ENCODE measurements at places on chromosomes 5 and 9.

GRCh38 chr5:74409166-74409706, 231.3 kb downstream of the ENC1 start:
- DNase-seq = no peak

- peak; percentile 59 for DNase-seq
Observed at GRCh38 chr5:137609127-137609526, 110.0 kb upstream of the SPOCK1 start.

- DNase-seq = no peak
Observed at GRCh38 chr9:128384801-128385495, 13.8 kb downstream of the URM1 start.

GRCh38 chr5:169636477-169637084, 494 bp upstream of the DOCK2 start:
- no peak for DNase-seq

GRCh38 chr5:156913719-156914370, 49.2 kb downstream of the TIMD4 start:
- DNase-seq = no peak

DNA sequence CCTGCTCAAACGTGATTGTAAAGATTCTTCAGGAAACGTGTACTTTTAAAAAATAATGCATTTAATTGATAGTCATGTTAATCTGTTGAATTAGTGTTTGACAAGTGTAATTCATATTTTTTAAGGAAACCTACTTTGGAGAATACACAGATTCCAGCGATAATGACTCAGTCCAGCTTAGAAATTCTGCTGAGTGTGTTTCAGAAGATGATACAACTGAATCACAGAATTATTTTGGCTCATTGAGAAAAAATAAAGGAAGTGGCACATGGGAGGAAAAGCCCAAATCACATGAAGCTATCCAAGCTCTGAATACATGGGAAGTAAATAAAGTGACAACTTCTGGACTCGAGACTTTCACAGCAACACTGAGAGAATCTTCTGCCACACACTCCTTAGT, 37.8 kb downstream of the ICE1 start:
- DNase-seq = no peak

DNA sequence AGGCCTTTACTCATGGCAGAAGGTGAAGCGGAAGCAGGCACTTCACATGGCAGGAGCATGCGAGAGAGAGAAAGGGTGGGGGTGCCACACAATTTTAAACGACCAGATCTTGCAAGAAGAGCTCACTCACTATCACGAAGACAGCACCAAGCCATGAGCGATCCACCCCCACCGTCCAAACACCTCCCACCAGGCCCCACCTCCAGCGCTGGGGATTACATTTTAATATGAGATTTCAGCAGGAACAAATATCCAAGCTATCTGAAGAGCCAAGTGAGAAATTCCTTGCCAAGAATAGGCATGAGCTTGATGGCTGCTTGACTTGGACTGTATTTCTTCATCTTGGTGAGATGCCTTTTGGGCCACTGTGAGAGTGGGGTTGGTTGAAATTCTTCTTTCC, 88.0 kb downstream of the PDZD2 start:
- no peak for DNase-seq

GRCh38 chr5:34511915-34512314, 144.2 kb upstream of the RAI14 start:
- no peak for DNase-seq

DNA sequence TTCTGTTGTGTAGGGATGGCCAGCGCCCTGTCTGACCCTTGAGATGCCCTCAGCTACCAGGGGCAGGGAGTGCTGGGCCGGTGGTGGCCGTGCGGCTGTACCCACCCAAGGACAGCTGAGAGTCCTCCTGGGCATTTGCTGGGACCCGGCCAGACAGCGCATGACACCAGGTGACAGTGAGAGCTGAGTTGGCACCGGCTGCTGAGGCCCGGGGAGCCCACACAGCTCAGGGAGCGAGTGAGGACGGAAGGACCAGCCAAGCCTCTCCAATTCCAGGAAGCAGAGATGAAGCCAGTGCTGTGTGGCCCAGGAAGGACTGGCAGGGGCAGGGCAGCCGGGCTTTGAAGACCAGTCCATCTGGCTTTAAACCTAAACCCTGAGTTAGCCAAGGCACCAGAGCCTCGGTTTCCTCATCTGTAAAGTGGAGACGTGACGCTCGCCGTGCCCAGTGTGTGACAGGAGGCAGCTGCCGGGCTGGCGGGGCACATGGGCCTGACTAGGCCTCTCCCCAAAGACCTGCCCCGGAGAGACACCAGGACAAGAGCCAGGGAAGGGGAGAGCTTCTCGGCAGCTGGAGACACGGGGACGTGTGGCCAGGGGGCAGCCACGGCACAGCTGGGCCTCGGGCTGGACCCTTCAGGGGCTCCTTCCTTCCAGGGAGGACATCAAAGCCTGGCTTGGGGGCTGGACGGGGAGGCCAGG, 3.0 kb upstream of the AGPAT2 start:
- DNase-seq = no peak

DNA sequence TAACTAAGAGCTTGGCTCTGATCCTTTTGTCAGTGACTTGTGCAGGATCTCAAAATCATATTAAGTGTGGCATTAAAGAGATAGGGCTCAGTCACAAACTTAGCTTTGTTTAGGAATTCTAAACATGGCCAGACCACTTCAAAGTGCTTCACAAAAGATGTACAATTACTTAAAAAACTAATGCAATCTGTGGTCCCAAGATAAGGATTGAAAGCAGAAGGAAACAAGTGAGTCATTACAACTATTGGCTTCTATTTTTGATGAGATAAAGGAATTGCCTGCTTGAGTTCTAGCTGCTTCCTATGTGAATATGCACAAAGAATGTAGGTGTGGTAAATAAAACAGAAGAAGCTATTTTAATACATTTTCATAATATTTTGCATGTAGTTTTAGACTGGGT, 44.9 kb upstream of the SLC12A2 start:
- peak; percentile 51 for DNase-seq

DNA sequence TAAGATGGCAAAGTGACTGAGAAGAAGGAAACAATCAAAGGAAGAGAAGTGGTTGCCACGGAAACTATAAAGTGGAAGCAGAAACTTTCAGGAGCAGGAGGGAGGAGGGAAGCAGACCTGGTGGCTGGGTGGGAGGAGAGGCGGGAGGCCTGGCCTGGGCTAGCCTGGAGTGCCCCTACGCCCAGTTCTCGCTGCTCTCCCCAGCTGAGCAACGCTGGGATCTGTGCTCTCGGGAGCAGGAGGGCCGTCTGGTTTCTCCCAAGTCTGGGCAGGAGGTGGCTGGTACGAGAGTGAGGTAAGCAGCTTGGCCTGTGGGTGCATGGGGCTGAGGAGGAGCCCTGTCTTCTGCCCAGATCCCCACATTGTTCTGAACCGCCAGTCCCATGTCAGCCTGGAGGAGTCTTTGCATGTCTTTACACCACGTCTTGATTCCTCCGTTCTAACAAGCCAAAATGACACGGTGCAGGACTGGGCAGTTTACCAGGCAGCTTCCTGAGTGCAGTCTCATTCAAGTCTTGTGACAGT, 15.0 kb upstream of the DAB2IP start:
- DNase-seq = peak; percentile 55

DNA sequence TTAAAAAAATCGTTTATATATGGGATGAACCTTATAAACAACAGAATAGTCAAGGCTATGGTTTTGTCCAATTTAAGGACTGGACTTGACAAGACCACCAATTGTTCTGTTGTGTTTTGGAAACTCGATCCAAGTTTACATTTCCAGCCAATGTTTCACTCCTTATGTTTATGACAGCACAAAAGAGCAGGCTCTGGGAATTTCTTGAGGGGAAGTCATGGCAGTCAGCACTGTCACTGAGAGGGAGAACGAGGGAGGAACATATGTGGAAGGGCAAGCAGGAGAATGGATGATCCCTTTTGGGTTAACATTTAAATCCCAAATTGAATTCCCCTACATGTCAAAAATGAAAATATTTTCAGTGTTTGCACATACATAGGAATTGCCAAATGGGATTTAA, 292.5 kb downstream of the MARCHF11 start:
- DNase-seq = no peak

- DNase-seq = peak; percentile 62
Observed at GRCh38 chr9:126613651-126614050, at the start of gene LMX1B. TSS of gene LMX1B (plus strand) at chr9:126613928. CDS start at chr9:126614450, 522 bp downstream.

GRCh38 chr9:92501671-92502393, 19.5 kb upstream of the ASPN start:
- DNase-seq = peak; percentile 79

DNA sequence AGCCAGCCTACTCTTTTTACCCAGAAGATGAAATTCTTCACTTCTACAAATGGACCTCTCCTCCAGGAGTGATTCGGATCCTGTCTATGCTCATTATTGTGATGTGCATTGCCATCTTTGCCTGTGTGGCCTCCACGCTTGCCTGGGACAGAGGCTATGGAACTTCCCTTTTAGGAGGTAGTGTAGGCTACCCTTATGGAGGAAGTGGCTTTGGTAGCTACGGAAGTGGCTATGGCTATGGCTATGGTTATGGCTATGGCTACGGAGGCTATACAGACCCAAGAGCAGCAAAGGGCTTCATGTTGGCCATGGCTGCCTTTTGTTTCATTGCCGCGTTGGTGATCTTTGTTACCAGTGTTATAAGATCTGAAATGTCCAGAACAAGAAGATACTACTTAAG, 16.6 kb downstream of the OCLN start:
- no peak for DNase-seq

DNA sequence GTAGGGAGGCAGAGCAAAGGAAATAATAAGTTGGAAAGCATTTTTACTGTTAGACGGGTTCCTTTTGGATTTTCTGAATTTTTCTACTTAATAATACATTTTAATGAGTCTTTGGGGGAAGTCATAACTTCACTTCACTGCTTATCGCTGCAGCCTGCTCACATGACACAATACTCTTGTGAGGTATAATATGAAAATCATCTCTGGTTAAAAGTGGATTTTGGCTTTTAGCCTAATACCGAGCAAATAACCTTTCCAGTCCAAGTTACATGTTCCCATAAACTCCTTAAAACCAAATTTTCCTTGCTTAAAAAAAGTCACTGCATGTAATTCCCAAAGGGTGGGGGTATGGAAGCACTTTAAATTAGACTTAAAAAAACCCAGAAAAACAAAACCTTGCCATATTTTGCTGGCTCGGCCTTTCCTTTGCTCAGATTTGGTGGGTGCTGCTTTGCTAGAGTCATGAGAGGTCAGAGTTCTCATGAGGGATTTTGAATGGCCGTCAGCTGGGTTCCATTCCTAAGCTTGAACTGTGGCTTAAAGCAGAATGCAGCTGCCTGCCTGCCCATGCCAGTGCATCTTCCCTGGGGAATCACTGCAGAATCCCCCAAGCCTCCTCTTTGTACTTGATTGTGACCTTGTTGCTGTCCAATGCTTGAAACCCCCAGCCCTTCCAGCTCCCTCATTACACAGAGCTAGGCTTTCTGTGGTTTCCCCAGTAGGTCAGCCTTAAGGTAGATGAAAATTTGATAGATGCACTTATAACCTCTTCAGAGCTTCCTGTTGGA, 331.8 kb downstream of the KDM4C start:
- DNase-seq = no peak

DNA sequence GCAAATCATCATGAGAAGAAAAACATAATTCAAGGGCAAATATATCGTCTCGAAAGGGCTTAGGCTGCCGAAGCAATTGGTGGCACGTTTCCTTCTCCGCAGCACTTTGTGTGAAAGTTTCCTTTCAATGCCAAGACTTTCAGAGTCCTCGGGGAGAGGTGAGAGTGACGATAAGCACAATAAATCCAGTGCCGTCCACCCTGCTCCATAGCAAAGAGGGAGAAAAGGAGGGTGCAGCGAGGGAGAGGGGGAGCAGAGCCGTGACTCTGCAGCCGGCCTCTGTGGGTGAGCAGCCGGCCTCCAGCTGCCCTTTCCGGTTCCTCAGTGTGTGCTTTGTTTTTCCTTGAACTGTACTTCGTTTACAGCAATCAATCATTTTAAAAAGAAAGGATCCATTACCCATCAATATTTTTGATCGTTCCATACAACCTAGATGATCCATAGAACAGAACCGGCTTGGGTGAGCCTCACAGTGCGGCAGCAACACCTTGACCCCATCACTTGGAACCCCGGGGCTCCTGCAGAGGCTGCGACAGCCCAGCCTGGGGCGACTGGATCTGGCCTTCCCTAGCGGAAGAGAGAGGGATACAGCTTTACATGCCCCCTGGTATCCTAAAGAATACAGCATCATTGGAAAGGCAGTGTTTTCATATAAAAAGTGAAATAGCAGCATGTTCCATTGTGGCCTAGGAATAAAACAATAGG, 247.0 kb upstream of the IRX4 start:
- no peak for DNase-seq

DNA sequence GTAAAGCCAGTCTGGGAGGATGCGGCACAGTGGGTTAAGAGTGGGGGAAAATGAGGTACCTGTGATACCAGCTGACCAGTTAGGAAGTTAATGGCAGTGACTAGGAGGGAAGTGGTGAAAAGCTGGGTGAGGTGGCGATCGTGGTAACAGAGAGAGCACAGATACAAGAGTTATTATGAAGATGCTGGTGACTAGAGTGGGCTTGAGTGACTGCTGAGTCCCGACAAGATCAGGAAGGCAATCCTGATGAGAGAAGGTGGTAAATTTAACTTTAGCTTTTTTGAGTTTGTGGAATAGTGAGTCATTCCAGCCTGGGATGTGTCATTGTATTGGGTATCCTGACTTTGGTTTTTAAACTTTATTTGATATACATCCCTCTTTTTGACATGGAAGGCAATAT, 38.8 kb downstream of the CMYA5 start:
- DNase-seq = no peak

DNA sequence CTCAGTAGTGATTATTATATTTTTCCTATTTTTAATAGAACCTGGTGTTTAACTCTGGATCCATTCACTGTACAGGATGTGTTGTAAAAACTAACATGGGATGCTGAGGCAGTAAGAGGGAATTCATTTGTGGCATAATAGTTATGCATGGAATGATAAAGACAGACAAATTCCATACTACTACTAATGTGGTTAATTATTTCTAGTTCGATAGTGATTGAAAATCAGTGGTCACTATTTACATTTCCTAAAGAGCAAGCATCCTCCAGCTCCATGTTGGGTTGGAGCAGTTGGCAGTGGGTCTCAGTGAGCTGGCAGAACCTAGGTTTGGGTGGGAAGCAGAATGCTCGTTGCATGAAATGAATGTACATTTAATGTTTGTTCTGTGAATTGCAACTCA, 122.6 kb downstream of the SAXO1 start:
- DNase-seq = no peak

- DNase-seq = no peak
Observed at GRCh38 chr5:169615561-169615960, 21.5 kb upstream of the DOCK2 start.

DNA sequence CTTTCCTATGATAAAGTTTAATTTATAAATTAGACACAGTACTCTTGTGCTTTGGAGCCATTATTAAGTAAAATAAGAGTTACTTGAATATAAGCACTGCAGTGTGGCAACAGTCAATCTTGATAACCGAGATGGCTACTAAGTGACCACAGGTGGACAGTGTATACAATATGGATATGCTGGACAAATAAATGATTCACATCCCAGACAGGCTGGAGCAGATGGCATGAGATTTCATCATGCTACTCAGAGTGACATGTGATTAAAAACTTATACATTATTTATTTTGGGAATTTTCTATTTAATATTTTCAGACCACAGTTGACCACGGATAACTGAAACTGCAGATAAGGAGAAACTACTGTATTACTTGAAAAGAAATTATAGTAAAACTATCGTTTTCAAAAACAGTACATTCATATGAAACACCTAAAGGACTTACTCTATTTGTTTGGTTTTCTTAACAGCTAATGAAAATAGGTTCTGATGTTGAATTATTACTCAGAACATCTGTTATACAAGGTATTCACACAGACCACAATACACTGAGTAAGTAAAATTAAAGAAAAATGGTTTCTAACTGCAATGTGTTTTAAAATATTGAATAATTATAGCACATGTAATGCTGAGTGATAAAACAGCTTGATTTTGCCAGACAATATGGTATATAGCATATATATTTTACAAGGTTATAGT, 16.0 kb downstream of the LYRM7 start:
- DNase-seq = no peak

All from GM03348 (cell line).